Activated T-helper 1 cell treated with anti-CD3 and anti-CD28 coated beads, Interleukin-2, amount 50 U/mL, for 16 hours (primary cell): ENCODE measurements at places on chromosomes 7 and 10.

GRCh38 chr7:1543826-1544177 is 12.2 kb downstream of the TMEM184A start:
- DNase-seq: no peak

DNA sequence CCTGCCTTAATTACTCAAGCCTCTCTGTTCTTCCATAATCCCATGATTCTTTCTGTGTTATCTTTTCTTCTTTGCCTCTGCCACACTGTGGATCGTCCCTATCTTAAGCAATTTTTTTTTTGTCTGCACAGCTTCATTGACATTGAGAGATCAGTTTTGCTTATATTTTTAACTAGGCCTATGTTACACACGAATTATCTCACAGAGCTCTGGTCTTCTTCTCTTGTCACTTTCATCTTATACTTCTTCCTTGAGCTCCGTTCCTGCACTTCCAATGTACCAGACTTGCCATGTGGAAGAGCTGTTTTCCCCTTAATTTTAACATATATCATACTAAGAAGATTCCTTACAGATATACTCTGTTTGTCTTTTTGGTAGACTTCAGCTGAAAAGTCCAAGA is 106.1 kb downstream of the MAGI2 start:
- no peak for DNase-seq

DNA sequence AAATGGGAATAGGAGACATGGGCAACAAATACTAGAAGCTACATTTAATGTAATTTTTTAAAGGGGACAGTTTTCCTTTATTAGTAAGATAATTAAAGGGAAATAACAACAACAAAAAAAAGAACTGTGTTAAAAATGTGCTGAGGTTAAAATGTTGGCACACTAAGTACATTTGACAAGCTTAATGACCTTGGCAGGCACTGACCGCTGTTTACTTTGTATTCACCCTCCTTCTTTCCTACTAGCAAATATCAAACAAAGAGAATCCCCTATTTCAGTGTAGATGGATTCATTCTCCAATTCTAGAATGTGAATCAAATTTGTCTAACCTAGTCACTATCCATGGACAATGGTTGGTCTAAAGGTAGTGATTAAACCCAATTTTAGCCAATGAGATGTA is 77.5 kb upstream of the TOMM7 start:
- no peak for DNase-seq

- no peak for DNase-seq
These were observed 170.8 kb upstream of the HABP2 start for GRCh38 chr10:113381981-113382509.

- no peak for DNase-seq
These were observed 950.1 kb downstream of the GRM8 start for GRCh38 chr7:126302639-126303038.

DNA sequence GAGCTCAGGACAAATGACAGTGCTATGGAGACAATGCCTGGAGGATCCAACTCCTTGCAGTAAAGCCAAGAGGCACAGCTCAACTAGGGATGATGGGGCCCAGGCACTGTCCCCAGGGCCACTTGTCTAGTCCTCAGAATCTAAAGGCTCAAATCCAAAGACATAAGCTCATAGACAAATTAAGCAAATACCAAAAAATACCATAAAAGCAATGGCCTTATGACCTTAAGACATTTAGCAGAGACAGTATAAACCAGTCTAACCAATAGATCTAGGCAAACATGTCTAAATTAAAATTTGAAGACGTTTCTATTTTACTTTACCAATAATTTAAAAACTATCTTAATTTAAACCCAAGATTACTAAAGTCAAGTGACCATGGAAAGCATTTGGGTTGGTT is 14.8 kb upstream of the MKLN1 start:
- no peak for DNase-seq

DNA sequence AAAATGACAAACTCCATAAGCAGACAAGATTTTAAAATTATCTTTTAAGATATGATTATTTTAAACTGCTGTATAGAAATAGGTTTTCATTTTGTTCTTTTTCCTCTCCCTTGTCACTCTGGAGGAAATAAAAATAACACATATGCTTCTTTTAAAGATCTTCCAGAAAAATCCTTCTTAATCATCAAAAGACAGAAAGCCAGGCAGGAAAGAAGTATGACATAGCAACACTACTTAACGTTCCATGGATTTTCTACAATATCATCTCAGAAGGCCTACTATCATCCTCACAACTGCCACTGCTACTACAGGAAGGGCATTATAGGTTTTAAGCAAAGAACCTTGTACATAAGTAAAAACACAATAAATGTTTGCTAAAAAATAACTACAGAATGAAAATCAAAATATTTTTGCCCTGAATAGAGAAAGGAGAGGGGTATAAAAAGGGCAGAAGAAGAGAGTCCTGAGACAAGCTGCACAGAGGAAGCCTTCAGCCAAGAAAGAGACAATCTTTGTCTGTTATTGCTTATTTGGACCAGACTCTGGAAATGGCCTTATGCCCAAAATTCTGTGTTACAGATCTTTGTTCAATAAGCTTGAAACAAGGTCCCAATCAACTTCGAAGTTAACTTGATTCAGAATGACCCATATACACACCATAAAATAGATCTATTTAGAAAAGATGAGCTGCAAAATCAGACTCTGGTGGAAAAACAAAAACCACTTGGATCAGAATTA is 67.8 kb downstream of the ABI1 start:
- no peak for DNase-seq

DNA sequence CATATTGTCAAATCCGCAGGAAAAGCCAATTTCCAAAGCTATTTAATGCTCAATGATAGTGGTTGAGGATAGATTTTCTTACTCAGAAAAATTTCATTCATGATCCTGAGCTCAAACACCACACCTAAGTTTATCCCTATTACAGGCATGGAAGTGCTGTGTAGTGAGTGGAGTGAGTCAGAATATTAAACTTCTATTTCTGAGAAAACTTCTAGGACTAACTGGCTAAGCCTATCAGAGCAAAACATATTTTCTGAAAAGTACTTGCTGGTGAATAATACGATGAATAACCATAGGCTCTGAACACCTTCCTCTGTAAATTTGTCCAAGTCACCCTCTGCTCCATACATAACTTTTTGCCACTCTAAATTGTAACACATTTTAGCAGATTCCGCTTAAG is 221.5 kb downstream of the SUGCT start:
- DNase-seq: no peak

DNA sequence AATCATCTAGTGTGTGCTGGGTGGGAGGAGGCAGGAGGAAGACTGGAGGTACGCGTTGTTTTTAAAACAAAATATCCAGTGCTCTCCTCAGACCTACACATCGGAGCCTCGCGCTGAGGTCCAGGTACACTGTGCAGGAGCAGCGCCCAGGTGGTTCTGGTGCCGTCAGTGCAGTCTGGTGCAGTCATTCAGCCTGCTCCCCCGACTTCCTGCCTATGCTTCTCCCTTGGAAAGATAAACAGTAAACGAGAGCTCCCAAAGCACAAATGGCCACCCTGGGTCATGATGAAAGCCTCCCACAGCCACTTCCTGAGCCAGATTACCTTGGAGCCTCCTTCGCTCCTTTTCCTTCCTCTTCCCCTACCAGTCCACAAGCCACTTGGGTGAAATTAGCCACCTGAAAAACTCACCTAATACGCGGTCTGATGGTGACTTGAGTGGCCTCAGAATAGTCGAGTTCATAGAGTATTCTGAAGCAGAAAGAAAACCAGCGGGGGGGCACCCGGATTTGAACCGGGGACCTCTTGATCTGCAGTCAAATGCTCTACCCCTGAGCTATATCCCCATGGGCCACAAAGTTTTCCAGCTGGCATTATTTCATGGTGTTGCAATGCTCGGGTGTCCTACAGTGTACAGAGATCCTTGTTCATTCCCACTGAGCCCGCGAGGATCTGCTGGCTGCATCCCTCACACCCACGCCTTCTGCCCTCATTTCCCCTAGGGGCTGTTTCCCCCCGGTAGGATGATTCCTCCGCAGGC is 82.5 kb downstream of the ZNF467 start:
- DNase-seq: no peak

DNA sequence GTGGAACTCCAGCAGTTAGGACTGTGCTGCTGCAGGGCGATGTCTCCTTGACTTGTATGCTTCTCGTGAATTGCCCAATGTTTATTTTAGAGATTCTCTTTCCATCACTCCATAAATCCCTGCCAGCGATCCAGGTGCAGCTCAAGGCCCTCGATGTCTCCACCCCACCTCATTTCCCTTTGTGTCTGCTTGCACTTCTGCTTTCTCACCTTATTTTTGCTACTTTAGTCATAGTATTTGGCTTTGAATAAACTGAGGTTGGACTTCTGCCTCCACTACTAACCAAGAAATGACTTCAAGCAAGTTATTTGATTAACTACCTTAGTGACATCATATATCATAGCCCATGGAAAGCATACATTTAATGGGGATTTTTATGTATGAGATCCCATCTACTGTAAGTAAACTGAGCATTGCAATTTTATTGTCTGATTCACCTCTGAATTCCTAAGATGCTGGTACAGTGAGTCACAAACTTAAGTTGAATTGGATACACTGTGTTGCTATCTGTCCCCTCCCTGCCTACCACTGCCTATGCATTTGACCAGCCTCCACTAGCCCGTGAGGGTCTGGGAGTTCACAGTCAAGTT is 255.8 kb downstream of the ABCA13 start:
- no peak for DNase-seq

DNA sequence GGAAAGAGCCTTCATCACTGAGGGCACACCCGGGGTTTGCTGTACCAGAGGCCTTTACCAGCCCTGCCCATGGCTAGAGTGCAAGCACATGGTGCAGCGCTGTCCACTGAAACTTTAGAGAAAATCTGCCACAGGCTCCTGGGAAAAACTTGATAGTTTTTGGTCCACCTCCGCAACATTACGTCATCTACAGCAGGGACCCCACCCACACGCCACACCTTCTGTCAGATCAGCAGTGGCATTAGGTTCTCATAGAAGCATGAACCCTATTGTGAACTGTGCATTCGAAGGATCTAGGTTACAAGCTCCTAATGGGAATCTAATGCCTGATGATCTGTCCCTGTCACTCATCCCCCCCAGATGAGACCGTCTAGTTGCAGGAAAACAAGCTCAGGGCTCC is 2.5 kb upstream of the ODAD2 start:
- DNase-seq: no peak

DNA sequence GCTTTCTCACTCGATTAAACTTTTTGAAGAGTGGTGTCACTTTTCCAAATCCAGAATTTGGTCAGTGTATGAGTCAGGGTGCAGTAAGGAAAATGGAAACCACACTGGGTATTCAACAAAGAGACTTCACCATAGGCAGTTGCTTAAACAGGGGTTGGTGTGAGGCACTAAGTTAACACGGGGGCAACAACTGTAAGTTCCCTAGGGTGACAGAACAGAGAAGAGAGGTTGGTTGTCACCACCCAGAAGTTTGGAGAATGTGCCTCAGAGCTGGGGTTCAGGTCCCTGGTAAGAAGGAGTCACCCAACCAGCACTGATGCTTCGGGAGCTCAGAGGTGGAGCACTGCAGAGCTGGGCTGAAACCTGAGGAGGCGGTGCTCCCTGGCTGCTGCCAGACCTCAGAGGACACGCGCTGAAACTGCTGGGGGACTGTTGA is 170.4 kb downstream of the ARID5B start:
- no peak for DNase-seq

DNA sequence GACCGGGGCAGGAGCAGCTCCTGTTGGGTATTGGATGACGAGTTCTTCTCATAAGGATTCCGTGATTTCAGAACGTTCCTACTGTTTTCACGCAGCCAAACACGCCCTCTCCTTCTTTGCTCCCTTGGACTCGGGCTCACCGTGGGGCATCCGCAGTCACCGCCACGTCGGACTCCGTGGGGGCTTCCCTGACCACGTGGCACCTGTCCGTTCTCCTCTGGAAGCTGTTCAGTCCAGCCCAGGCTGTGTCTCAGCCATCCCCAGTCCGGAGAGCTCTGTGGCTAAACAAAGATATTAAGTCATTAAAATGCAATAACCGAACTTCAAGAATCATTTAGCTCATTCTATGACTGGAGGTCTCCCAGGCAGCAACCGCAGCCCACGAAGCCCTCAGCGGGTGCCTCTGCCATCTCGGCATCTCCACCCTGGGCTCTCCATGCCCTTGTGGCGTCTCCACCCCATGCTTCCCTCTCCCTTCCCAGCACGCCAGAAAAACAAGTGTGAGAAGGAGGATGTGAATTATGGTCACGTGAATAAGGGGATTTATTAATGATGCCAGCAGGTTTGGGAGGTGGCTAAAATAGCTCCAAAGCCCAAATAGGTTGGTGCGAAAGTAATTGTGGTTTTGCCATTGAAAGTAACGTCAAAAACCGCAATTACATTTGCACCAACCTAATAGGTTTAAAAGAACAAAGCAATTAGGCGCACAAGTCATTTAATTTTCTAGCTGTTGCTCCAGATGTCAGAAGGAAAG is 224.6 kb upstream of the PPP2R2D start:
- no peak for DNase-seq

DNA sequence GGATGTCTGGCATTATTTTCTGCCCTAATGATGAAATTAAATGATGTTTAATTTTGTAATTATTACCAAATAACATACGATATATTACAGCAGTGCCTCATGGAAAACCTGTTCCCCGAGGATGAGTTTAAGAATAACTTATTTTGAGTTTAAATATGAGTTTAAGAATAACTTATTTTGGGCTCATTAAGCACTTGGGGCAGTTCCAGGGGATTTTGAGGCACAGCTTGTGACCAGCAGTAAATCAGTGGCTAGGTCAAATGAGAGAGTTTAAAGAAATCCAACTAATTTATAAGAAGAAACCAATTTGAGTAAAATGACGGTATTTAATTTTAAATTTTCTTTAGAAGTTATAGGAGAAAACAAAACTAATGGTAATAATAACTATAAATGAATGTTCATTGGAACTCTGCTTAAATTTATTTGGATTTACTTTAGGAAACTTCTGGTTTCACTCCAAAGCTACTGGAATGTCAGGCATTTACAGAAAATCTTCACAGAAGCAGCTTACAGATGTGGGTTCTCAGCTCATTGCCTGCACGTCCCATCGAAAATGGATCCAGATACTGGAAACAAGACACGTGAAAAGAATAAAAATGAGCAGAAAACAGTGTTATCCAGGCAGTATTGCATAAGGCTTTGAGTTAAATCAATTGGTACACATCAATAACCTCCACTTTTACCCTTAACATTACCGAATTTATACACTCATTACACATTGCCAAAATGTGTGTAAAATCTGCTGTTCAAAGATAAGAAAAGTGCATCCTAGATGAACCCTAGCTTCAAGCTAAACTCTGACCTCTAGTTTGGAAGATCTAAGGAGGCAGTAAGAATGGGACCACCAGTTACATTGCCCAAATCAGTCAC is 784.5 kb upstream of the IGFBP3 start:
- DNase-seq: no peak

GRCh38 chr10:124541076-124541903 is 79.7 kb downstream of the LHPP start:
- no peak for DNase-seq
